ENCODE measurements at places on chromosomes 7 and 10.

- no peak for DNase-seq
These were observed 13.5 kb downstream of the GHRHR start for GRCh38 chr7:30977222-30977621.

DNA sequence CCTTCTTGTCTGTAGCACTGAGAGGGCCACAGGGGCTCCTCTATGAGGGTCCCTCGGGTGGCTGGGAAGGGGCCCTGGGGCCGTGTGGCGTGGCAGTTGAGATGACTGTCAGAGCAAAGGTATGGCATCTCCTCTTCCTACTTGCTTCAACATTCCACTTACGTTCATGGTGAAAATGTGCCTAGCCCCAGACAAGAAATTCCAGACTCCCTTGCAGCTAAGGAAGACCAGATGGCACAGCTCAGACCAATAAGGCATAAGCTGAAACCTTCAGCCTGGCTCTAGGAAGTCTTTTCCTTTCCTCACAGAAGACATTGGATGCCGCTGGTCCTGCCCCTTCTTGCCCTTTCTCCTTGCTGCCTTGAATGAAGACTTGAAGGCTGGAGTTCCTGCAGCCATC lies 57.4 kb downstream of the ZNF503 start:
- DNase-seq = no peak

- no peak for DNase-seq
These were observed 29.8 kb downstream of the STRA8 start for GRCh38 chr7:135263321-135263970.

GRCh38 chr10:8767591-8767990 lies 713.1 kb downstream of the GATA3 start:
- no peak for DNase-seq

- DNase-seq = no peak
These were observed 102.5 kb upstream of the PTN start for GRCh38 chr7:137446025-137446424.

GRCh38 chr10:84254552-84255478 lies 10.0 kb downstream of the RGR start:
- no peak for DNase-seq

DNA sequence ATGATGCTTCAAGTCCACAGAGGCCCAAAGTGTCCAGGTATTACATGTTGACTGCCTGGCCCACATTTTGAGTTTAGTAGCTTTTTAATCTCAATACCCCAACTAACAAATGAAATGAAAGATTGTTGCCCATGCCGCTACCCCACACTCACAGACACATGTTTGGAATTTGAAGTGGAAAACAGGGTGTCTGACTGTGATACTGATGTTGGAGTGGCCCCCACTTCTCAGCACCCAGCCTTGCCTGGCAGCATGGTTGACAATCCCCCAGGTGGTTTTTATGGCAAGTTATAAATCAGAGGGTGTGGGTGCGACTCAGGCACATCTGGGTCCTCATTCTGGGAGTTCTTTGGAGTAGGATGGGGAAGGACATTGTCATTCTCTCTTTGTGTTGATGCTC lies 314.7 kb upstream of the ZNF32 start:
- DNase-seq = no peak

DNA sequence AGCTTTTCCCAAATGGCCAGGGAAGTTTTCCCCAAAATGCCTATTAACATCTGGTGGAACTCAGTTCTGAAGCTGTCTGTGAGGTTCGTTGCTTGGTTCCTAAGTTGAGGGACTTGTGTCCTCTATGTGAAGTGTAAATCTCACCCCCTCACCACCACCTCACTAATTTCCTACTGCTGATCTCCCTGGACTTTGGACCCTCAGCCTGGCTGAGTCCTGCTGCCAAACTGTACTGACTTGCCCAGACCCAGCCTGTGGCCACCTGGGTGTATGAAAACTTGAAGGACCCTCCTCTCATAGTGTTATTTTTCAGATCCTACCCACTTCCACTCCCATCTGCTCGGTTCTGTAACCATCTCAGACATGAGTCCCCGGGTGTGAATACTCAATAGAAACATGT lies 94.9 kb downstream of the MET start:
- DNase-seq = no peak

GRCh38 chr7:17773289-17773626 lies 167.0 kb downstream of the SNX13 start:
- no peak for DNase-seq

Data from caudate nucleus (tissue), 63 donors.